ENCODE measurements at places on chromosomes 16 and 17.

DNA sequence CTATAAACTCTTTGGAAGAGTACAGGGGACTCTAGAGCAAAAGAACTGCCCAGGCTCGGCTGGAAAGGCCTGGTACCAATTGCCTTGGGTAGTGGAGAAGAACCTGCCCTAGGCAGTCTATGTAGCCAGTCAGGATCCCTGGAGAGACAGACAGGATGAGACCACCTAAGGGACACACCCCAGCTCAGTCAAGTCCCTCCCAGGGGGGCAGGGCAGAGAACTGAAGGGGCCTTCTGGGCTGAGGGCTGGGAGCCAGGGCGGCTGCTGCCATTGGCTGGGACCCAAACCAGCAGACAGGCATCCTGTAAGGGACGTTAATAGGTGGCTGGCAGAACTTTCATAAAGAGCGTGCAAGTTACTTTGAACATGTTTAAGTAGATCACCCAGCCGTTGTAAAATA, 12.8 kb upstream of the SLC38A8 start:
- DNase-seq = no peak

- DNase-seq = peak; percentile 7
Observed at GRCh38 chr17:58249270-58250133, 11.1 kb downstream of the LPO start.

DNA sequence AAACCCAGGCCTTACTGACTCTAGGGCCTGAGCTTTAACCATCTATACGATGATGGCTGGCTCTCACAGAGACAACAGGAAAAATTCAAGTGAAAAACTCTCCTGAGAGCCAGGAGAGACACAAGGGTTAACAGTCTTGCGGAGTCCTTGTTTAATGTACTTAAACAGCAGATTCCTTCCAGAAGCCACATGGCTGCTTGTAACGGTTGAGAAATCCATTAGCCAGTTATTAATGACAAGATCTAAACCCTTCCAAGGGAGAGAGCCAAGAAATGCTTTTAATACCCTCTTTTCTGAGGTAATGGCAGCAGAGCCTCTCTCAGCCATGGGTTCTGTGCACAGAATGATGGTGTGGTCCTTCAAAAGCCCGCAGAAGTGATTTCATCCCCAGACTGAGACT, 5.2 kb upstream of the ALDOA start:
- no peak for DNase-seq

- DNase-seq = no peak
Observed at GRCh38 chr16:46687486-46687885, 1.5 kb downstream of the VPS35 start.

- DNase-seq = no peak
Observed at GRCh38 chr17:6011206-6011605, 59.0 kb upstream of the WSCD1 start.

- no peak for DNase-seq
Observed at GRCh38 chr17:4569591-4569990, 9.2 kb upstream of the GGT6 start.

DNA sequence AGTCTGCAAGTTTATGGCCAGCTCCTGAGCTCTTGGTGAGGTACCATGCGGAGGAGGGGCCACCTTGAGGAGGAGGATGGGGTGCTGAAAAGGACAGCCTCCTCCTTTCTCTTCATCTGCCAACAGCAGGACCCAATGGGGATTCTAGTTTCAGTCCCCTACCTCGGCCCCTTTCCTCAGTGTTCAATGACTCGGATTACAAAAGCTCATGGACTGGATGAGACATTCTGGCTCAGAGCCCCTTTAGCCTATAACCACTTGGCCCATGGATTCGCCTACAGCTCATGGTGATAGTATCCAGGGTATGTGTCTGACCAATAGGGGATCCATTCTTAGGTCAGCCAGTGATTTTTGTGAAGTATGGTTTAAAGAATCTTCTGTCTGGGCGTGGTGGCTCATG, 8.5 kb upstream of the PIK3R6 start:
- no peak for DNase-seq

DNA sequence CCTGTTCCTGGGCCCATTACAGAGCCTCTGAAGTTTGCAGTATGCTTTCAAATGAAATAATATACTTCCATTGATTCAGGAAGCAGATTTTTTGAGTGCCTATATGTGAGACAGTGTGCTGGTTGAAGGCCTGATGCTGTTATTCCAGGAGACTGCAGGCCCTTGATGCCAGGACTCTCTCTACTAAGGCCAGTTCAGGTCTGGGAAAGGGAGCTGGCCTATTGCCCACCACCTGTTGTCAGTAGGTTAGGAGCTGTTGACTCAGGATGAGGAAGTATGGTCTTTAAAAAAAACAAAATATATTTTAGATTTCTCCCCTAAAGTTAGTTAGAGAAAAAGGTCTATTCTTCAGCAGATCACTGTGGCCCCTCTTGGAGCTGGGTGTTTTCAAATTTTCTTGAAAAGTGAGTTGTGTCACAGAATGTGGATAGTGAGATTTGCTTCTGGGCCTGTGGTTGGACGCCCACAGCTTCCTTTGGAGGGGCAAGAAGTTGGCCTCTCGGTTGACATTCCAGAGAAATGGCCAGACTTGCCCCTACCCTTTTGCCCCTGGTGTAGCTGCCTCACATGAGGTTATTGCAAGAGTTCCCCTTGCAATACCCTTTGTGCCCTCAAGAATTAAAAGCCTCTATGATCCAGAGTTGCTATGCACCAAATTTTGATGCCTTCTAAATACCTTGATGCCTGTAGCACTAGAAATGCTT, 7.9 kb downstream of the ESRP2 start:
- no peak for DNase-seq

DNA sequence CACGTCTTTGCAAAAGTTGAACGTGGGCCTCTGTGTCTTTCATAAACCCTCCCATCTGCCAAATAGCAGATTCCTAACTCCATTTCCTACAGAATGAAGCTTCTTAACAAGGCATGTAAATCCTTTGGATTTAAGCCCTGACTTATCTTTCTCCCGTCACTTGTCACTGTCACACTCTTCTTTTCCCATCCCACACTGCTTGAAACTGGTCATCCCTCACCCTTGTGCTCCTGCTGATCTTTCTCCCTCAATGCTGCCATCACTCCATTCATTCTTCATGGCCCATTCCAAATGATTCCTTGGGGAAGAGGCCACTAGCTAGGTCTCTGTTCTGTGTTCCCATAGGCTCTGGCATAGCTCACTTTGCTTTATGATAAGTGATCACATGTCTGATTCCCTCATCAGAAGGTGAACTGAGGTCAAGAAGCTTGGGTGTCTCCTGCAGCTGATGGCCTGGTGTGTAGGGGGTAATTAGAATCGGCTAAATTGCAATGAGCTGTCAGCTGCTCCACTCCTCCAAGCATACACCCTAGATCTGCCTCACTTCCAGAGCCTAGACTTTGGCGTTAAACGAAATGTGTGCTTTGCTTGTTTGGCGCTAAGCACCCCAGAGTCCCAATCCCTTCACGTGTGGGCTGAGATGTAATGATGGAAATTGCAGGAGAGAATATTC, 61.7 kb downstream of the PECAM1 start:
- DNase-seq = no peak

DNA sequence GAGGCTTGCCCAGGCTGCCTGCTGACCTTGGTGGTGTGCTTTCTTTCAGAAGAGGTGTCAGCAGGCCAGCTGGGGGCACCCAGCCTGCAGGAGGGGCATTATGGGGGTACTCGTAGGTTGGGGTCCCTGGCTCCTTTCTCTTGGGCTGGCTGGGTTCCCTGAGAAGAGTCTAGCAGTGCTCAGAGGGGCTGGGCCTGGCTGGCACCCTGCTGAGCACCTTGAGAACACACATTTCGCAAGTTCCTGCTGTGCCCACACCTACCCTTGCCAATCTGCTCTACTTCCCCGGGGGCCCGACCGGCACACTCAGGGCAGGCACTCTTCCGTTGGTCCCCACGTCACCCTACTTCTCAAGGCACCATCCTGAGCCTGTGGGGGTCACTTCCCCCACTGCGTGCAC, 5.1 kb downstream of the CEMP1 start:
- no peak for DNase-seq

DNA sequence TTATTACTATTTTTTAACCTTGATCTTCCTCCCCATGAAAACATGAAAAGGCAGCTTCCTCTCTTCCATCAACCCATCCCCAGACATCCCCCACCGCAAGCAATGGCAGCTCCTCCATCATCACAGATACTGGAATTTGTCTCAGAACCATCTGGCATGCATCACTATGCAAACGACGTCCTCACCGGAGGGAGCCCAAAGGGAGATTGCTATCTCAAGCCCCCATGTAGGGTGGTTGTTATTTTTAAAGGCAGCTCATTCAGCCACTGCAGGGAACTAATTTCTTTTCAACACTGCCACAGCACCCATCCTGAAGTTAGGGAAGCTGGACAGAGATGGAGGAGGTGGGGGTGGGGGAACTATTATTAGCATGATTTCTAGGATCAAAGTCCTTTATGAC, 222.5 kb downstream of the FOXL1 start:
- no peak for DNase-seq

GRCh38 chr17:81385320-81386111, 9.7 kb upstream of the BAHCC1 start:
- no peak for DNase-seq

GRCh38 chr17:6901086-6901485, 69.6 kb upstream of the TEKT1 start:
- DNase-seq = no peak

- no peak for DNase-seq
Observed at GRCh38 chr17:81398832-81399411, 3.7 kb downstream of the BAHCC1 start.

DNA sequence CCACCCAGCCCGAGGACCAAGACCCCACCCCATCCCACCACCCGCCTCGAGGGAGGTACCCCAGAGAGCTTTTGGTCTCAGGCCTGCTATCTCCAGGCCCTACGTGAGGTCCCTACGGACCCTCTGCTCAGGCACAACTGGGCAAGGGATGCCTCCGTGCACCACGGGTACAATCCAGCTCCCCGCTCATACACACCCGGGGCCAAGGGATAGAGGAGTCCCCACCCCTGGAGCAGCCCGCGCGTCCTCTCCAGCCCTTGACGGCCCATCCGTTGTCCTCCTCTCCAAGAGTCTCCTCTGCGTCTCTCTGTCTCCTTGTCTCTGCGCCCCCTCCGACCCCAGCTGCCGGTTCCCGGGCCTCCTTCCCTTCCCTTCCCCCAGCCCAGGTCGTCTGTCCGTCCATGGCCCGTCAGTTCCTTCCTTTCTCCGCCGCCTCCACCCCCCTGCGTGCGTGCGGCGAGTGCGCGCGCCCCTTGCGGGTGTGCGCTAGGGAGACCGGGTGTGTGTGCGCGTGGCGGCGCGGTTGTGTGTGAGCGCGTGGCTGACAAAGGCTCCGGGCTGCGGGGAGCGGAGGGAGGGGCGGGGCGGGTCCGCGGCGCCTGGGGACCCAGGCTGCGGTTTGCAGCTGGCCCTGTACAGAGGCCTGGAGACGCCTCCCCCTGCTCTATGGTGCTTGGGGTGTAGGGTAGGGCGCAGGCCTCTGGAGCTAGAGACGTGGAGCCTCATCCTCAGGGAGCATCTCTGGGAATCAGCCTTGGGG, 930 bp downstream of the SPNS2 start:
- no peak for DNase-seq

GRCh38 chr17:76543482-76543825, 3.6 kb downstream of the PRCD start:
- DNase-seq = no peak

- no peak for DNase-seq
Observed at GRCh38 chr17:12301551-12301950, 280.9 kb downstream of the MAP2K4 start.

- no peak for DNase-seq
Observed at GRCh38 chr16:88045820-88046303, 94.6 kb downstream of the BANP start.

GRCh38 chr16:50007744-50008143, 17.3 kb upstream of the CNEP1R1 start:
- no peak for DNase-seq

DNA sequence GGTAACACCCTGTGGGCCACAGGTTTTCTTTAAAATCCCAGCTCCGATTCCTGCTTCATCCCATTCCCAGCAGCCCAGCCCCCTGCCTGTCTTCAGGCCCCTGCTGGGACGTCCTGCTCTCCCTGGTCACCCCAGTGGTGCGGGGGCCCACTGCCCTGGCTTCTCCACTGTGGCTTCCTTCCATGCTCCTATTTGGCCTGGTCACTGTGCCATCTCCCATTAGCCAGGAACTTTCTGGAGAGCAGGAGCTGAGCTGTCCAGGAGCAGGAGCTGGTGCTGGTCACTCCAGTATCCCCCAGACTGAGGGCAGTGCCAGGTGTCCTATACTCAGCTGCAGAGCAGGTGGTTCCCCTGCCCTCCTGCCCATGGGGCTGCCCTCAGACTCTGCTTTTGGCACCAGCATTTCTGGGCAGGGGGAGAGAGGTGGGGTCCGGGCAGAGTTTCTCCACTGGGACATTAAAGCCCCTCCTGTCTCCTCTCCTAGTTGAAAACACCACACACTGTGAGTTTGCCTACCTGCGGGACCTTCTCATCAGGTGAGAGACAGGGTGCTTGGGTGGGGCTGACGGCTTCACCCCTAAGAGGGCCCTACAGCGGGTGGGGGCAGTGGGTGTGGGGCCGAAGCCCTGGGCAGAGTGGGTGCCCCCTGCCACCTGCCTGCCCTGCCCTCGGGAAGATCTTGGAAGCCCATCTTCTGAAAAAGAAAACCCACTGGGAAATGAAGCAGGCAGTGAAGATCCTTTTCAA, 356.2 kb downstream of the SEC14L1 start:
- no peak for DNase-seq

- no peak for DNase-seq
Observed at GRCh38 chr17:57523926-57524632, 221.0 kb downstream of the CCDC182 start.

DNA sequence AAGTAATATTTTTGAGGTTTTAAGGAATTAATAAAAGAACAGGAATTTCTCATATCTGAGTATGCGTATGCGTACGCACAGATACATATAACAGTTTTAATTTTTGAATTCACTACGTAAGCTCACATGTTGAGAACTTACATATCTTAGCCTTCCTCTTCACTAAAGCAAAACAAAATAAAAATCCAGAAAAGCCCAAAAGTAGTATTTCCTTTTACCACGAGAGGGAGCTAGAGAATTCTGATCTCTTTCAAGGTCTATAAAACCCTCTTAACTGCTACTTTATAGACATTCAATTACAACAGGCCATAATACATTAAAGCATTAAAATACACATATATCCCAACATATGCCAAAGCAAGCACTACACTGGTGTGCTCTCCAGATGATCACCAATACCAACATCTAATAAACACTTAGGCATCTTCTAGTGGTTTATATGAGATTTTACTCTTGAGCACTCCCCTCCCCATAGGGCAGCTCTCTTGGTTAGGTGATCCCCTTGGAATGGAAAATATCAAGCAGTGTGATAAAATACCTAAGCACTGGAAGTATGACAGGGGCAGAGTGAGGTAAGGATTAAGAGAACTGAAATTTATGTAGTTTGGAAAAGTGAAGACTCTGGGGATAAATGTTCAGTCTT, 94.0 kb downstream of the SKAP1 start:
- peak; percentile 64 for DNase-seq

- no peak for DNase-seq
Observed at GRCh38 chr17:2123375-2124251, 68.7 kb downstream of the HIC1 start.

- no peak for DNase-seq
Observed at GRCh38 chr17:3695129-3695722, 729 bp downstream of the P2RX5 start.
